Urinary bladder (tissue), 4 donors: ENCODE measurements at places on chromosomes 6 and 20. TPM values are rescaled to one million over a fixed set of nuclear protein-coding genes. Genes with fewer than 3 reads are reported as not detected.

The NMBR gene
- 0.15 TPM for polyA plus RNA-seq

The ZNF133 gene
- 15.2 TPM for polyA plus RNA-seq

The RRBP1 gene
- 80.1 TPM for polyA plus RNA-seq

The TFAP2B gene
- polyA plus RNA-seq, result 0.20 TPM

The KCNQ5 gene
- 1.8 TPM for polyA plus RNA-seq

The METTL24 gene
- polyA plus RNA-seq, result 4.3 TPM

The PTCRA gene
- polyA plus RNA-seq, result not detected

The ECT2L gene
- polyA plus RNA-seq, result 0.05 TPM

The WFDC5 gene
- polyA plus RNA-seq, result 0.27 TPM

- DNase-seq, result no peak
Measured at GRCh38 chr6:167956983-167957492, 40.4 kb upstream of the KIF25 start.

DNA sequence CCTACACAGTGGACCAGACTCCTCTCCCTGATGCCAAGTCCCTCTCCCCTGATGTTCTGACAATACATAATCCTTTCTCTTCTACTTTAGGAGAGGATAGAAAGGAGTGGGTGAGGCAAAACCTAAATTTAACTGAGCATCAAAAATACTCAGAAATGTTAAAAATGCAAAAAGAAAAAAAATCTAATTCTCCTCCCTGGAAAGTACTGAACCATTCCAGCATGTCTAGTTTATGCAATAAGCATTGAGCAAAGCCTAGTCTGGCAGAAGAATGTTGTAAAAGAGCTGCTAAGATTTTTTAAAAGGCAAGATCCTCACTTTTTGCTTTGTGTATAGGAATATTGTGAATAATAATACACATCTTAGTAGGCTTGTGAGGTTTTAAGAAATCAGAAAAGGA, 116.6 kb upstream of the STXBP5 start:
- DNase-seq, result no peak

DNA sequence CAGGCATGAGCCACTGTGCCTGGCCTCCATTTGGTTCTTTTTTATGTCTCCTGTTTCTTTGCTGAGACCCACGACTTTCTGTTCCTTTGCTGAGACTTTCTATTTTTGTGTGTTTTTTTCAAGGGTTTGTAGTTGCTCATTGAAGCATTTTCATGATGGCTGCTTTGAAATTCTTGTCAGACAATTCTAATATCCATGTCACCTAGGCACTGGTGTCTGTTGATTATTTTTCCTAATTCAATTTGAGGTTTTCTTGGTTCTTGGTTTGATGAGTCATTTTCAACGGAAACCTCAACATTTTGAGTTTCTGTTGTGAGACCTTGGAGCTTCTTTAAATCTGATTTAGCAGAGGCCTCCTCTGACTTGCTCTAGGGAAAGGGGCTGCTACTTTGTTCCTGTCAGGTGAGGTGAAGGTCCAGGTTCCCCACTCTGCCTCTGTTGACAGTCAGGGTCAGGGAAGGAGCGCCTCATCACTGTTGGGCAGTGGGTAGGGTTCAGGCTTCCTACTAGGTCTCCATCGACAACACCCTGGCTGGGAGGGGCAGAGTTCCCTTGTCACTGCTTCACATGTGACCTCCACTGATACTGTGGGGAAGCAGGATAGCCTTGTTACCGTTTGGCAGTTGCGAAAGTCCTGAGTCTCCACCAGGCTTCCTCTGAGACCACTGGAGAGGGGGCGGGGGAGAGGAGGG, 67.2 kb upstream of the RNF24 start:
- no peak for DNase-seq

GRCh38 chr6:154239392-154239791, 117.2 kb downstream of the IPCEF1 start:
- DNase-seq, result no peak

GRCh38 chr6:166206510-166207283, 39.0 kb upstream of the TBXT start:
- DNase-seq, result no peak

GRCh38 chr6:36028088-36028876, 674 bp downstream of the MAPK14 start:
- DNase-seq, result no peak

GRCh38 chr6:148629592-148630465, 117.0 kb upstream of the UST start:
- no peak for DNase-seq

- no peak for DNase-seq
Measured at GRCh38 chr6:136786658-136787057, 5.6 kb downstream of the MAP3K5 start.

DNA sequence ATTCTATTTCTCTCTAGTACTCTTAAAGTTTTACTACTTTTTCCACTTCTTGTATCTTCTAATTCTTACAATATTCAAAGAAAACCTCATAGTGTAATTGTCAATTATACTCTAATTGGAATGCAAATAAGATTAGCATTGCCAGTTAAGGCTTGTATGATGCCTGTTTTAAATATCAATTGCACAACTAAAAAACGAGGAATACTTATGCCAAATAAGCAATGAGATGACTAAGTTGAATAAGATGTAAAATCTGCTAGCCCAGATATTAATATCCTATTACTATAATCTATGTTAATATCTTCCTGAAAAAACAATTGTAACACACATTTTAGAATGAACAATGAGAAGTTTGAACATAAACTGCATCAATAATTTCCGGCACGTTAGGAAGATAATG, 13.3 kb upstream of the AKAP7 start:
- DNase-seq, result no peak

DNA sequence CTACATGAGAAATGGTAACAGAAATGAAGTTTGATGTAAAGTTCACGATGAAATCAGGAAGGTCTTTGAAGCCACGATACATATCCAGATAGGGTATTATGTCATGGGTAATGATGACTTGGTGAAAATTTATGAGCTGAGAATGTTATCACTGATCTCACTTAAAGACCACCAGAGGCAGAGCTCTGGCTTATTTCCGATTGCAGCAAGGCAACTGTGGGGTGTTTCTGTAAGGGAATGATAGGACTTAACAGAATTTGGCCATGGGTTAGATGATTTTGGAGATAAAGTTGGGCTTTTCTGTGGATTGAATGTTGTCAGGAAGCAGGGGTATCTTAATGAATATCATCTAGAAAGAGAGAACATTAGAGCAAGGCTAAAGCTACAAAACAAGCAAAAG, 508.4 kb downstream of the HDGFL1 start:
- no peak for DNase-seq

DNA sequence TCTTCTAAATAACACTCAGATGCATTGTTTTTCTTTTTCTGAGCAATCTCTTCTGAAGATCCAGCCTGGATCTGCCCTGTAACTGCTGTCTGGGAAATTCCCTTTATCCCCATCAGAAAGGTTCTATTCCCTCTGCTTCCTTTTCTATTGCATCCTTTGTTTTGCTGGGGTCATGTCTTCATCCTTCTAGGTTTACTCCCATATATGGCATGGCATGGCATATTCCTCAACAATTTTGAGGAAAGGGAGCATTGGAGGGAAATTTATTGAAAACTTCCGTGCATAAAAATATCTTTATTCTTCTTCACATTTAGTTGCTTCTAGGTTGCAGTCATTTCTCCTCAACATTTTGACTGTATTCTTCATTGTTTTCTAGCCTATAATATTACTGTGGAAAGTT, 47.2 kb downstream of the ADGRF1 start:
- DNase-seq, result no peak

DNA sequence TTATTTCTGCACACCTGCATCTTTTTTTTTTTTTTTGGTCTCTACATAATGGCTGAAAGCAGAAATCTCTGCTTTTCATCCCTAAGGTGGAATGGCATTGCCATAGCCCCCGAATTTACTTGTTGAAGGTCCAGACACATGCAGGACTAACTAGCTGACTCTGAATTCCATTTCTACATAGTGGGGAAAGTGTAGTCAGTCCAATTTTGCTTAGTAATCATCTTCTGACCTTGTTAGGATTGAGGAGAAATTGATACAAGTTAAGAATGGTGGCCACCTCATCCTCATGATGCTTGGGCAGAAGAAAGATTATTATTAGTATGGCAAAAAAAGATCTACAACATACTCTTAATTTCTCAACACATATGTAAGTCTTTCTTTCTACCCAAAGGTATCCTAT, 16.4 kb upstream of the FAM83B start:
- DNase-seq, result no peak

GRCh38 chr20:57313951-57314350, 15.7 kb upstream of the SPO11 start:
- no peak for DNase-seq

GRCh38 chr20:58469616-58470015, 45.6 kb downstream of the APCDD1L start:
- DNase-seq, result no peak

DNA sequence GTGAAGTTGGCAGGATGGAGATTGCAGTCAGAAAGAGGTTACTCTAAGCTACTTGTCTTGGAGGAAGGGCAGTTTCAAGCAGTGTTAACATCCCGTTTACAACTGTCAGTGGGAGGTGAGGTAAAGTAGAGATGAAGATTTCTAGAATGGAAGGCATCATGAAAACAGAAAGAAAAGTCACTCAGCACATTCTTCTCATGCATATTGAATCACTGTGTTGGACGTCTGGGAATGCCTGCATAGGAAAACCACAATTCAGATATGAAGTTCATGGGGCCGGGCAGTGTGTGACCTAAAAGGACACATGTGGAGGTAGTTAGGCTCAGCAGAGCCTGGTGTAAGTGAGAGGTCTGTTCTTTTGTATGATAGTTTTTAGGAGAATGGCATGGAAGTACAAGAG, 73.5 kb upstream of the LAMP5 start:
- DNase-seq, result no peak

- DNase-seq, result no peak
Measured at GRCh38 chr6:98821756-98822405, 12.5 kb upstream of the POU3F2 start.

- no peak for DNase-seq
Measured at GRCh38 chr6:15378272-15378671, 132.4 kb downstream of the JARID2 start.

GRCh38 chr20:16583474-16583873, 10.2 kb upstream of the KIF16B start:
- no peak for DNase-seq

DNA sequence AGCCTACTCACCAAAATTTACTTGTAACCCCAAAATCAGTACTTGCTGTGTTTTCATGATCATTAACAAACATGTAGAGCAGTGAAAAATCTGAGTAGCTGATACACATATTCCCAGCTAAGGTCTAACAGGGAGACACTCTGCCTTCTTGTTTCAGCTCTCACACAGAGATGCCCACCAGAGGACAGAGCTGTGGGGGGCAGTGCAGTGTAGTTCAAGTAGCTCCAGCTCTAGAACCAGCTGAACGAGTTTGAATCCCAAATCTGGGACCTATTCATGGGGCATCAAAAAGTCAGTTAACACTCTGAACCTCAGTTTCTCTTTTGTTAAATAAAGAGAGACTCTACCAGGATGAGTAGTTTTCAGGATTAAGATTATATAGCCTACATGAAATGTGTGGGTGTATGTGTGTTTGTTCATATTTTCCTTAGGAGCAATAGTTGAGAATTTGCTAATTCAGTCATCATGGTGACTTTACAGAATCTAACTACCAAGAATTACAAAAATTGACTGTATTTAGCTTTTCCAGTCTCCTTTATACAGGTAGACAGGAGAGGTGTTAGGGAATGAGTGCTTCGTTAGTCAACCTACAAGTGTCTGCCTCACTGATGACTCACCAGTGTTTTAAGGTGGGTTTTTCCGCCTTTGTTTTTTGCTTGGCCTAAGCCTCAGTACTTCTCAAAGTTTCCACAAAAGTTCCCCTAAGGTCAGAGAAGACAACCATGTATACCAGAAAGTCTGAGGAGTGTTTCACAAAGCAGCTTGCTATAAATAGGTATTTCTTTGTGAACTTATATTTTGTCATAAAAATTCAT, 164.0 kb upstream of the RUNX2 start:
- no peak for DNase-seq
